ENCODE measurements at places on chromosomes 13 and 19.
A peak's percentile ranks its signal among the peaks of the same experiment; 100 is the strongest.

- DNase-seq: no peak
Observed at GRCh38 chr13:41502031-41502430, 44.7 kb downstream of the RGCC start.

DNA sequence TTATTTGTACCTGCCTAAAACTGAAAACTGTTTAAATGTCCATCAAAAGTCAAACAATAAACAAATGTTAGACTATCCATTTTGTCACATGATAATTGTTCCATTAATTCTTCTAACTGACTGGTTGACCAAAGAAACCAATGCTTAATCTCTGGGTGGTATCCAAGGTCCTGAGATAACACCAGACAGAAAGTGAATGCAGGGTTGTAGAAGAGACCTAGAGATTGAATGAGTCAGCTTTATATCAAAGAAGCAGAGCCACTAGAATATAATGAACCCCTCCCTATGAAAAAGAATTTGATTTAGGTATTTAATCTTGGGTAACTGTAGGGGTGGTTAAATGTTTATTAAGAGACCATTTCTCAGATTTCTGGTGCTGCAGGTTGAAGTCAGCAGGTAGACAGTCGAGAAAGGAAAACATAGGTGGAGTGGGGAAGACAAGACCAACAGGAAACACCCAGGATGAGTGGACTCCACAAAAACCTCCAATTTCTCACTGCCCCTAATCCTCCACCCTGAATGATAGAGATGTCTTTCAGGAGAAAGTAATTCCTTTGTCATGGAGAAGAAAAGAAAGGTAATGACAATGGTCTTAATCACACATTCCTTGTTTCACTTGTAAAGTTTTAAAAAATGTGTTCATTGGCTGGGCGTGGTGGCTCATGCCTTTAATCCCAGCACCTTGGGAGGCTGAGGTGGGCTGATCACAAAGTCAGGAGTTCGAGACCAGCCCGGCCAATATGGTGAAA, 536.4 kb downstream of the IRS2 start:
- DNase-seq: no peak

DNA sequence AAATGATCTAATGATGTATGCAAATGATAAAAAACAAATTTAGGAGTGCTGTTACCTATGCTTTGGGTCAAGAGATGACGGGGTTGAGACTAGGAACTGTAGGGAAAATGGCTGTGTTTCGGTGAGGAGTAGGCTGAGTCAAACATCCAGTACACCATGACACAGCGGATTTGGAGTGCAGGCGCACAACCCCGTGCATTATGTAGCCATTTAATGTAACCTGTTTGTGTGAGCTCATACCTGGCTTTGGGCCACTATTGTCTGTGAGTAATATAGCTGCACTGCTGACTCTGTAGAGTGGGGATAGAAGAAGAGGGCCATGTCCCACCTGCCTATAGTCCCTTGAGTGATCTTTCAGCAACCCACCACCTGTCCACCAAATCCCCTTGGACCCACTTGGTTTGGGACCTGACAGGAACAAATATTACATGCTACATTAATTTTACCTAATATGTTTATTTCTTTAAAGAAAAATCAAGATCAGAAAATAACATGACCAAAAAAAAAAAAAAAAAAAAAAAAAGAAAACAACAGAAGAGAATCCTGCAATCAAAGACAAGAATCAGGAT, 95.5 kb upstream of the KLHL1 start:
- peak; percentile 0 for DNase-seq

DNA sequence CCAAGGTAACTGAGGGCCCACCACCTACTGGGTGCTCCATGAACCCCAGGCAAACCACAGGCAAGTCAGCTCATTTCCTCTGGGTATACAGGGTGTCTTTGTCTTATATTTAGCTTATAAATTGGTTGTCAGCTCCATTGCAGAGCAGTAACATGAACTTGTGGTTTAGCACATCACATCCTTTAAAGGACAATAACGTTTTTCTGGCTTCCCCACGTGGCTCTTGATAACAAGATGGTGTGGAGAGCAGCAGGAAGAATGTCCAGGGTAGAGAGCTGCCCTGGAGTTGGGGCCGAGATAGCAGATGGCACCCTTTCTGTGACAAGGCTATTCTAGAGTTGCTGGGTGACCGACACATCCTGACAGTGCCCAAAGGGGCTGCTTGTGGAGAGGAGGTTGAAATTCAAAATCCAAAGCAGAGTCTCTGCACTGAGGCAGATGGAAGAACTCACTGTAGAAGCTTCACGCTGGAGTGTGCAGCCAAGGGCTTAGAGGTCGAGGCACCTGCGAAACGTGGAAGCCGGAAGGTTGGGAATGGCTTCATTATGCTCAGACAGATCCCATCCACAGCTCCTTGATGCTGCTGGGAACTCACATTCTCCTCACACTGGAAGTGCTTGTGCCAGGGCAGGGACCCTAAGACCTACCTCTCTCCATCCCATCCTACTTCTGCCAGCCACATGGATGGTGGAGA, 133.0 kb upstream of the FRY start:
- no peak for DNase-seq

DNA sequence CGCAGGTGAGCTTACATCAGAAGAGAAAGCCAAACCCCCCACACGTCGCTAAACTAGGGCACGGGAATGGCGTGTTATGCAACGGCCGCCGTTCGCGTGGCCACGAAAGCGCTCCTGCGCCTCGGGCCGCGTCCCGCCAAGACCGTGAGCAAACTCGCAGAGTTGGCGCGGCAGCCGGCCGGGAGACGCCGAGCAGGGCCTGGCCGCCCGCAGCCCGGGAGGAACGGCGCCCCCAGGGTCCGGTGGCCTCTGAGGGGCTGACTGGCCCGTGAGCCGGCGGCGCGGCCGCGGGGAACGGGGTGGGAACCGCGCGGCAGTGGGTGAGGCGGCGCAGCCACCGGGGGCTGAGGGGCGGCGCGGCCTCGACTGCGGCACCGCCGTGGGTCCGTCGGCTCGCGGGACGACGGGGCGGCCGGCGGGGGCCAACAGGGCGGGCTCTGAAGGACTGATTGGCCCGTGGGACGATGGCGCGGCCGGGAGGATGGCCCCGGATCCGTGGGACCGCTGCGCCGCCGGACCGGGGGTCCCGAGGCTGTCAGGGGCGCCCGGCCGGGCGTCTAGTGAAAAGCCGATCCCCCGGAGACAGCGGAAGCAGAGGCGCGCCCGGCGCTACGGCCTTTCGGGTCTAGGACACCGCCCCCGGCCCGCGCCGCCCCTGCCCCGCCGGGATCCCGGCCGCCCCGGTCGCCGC, 903 bp downstream of the LATS2 start:
- DNase-seq: peak; percentile 46

DNA sequence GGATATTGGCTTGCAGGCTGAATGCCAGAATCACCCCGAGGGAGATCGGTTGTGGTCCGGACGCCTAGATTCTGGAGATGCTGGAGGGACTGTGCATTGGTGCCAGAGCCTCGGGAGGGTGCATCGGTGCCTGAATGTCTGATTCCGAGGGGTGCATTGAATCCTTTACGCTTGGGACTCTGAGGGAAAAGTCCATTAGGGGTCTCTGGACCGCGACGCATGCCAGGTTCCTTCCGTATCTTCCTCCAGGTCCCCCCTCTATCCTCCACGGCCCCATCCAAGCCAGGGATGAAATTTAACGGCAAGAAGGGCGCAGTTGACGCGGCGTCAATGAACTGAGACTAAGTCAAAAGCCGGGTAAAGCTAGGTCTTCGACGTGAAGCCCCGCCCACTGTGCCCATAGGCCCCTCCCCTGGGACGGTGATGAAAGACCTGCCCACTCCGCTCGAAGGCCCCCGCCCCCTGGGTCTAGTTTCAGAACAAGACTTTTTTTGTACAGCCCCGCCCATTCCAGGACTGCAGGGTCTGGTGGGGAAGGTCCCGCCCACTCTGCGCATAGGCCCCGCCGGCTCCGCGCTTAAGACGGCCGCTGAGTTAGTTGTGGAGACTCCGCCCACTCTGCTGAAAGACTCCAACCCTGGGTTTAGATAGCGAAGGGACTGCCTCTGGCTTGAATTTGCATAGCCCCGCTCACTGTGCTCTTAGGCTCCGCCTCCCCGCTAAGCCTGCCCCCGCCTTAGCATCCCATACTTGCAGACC, 737 bp downstream of the ZNF575 start:
- DNase-seq: peak; percentile 100

DNA sequence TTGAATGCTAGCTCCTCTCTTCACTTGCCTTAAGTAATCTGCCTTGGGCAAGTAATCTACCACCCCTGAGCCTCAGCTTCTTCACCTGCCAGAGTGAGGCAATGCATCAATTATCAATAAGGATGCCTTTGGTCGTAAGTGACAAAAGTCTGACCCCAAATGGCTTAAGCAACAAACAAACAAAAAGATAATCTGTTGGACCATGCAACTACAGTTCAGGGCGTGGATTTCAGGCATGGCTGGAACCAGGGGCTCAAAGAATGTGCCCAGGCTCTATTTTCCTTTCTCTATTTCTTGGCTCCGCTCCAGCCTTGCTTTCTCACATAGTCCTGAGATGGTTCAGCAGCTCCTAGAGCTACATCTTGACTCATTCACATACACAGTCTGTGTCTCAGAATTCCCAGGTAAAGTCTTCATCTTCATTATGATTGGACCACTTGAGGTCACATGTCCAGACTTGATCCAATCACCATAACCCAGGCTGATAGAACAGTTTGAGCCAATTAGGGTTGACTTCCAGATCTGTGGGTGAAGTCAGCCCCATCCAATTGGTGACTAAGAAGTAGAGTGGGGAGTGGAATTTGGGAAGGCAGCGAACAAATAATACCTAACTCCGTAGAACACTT, 29.6 kb downstream of the ACSBG2 start:
- no peak for DNase-seq

DNA sequence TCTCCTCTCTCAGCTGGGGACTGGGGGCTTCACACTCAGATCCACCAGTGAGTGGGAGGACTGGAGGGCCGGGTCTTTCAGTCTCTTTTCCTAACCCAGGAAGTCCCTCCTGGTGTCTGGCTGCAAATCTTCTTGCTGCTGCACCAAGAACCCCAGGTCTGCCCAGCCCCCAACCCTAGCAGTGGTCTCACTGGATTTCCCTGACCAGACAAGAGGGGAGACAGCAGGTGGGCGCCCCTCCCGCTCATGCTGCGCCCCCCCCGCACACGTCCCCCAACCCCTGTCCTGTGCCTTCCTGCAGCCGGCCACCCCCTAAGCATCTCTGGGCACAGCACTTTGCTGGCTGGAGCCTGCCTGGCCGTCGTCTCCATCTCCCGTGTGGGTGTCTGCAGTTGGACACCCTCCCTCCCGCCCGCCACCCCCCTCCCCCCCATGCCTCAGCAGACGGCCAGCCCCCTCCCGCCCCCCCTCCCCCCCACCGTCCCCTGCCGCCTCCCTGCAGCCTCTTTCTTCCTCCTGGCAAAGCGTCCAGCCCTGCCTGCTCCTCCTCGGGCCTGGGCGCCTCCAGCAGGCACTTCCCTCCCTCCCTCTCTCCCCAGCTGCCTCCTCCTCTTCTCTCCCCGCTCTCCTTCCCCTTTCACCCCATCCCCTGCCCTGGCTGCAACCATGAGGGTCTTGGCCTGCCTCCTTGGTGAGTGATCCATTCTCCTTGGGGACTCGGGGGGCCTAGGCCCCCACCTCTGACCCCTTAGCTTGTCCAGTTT, at the start of gene SSC5D:
Gene SSC5D, plus strand, starts transcription at position 513 of the 764 bp plus-strand sequence. Its CDS starts 154 bp downstream, at position 667.
- peak; percentile 56 for DNase-seq

DNA sequence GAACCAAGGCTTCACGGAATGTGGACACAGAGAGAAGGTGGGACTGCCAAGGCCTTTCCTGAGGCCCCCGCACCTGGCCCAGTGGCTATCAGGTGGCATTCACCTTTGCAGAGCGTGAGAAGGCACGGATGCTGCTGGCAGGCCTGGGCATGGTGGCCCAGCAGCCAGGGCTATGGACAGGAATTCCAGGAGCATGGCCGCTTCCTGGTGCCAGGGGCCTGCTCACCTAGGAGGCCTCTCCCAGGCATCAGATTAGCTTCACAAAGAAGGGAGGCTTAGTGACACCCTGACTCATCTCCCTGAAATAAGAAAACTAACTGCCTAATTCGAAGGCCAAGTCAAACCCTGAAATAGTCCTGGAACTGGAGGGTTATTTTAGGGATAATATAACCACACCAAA, 155.8 kb downstream of the TEX29 start:
- no peak for DNase-seq

Measured in EL (cell line).